ENCODE measurements at places on chromosomes 7 and 10. TPM values are rescaled to one million over a fixed set of nuclear protein-coding genes. Genes with fewer than 3 reads are reported as not detected.

GRCh38 chr7:33061282-33061937 lies 1.2 kb downstream of the NT5C3A start:
- H3K27ac ChIP-seq, result no peak overlapping the region
- H3K27me3 ChIP-seq, result no peaks in the 10 kb centered on the region
- H3K4me1 ChIP-seq, result peaks cover 30% of the 10 kb centered on the region

- no peak overlapping the region for H3K4me3 ChIP-seq
- H3K27ac ChIP-seq, result no peak overlapping the region
- no peaks in the 10 kb centered on the region for H3K36me3 ChIP-seq
- no peak for DNase-seq
- H3K4me1 ChIP-seq, result no peaks in the 10 kb centered on the region
Observed at GRCh38 chr7:8507566-8507965, 74.2 kb downstream of the NXPH1 start.

- no peaks in the 10 kb centered on the region for H3K4me1 ChIP-seq
- no peak overlapping the region for H3K27ac ChIP-seq
- no peak for DNase-seq
- no peak overlapping the region for H3K4me3 ChIP-seq
- H3K36me3 ChIP-seq, result no peaks in the 10 kb centered on the region
Observed at GRCh38 chr10:78700413-78700812, 368.4 kb upstream of the ZMIZ1 start.

DNA sequence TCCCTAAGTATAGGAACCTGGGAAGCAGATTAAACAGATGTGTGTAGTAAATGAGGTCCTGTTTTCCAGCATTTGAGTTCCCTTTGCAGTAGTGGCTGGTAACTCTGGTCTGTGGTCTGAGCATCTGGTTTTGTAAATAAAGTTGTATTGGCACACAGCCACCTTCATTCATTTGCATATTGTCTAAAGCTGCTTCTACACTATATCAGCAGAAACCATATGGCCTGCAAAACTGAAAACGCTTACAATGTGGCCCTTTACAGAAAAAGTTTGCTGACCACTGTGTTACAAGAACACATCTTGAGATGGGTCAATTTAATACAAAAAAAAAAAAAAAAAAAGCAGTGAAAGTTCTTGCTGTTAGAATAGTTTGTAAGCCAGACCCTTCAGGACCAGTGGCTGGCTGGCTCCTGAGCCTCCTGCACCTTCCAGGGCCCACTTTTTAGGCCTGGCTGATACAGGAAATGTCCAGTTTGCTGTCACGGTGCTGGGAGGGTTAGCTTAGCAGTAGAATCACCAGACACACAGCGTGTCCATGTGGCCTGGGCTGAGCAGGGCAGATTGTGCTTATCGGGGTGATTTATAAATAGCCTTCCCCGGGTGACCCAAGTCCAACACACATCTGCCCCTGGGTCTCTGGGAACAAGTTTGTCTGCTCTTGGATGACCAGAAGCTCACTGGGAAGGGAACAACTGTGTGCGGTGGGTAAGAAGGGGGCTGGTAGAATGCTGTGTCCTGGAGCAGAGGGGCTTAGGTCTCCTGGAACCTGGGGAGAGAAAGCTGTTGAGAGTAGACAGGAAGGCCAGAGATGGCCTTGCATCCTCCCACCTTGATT lies 1.4 kb downstream of the C10orf71 start:
- H3K27me3 ChIP-seq, result no peaks in the 10 kb centered on the region
- no peak overlapping the region for H3K4me3 ChIP-seq
- no peaks in the 10 kb centered on the region for H3K36me3 ChIP-seq
- peak overlapping the region; percentile 40 for H3K27ac ChIP-seq
- no peak for DNase-seq

Gene KNDC1
- total RNA-seq, result not detected

DNA sequence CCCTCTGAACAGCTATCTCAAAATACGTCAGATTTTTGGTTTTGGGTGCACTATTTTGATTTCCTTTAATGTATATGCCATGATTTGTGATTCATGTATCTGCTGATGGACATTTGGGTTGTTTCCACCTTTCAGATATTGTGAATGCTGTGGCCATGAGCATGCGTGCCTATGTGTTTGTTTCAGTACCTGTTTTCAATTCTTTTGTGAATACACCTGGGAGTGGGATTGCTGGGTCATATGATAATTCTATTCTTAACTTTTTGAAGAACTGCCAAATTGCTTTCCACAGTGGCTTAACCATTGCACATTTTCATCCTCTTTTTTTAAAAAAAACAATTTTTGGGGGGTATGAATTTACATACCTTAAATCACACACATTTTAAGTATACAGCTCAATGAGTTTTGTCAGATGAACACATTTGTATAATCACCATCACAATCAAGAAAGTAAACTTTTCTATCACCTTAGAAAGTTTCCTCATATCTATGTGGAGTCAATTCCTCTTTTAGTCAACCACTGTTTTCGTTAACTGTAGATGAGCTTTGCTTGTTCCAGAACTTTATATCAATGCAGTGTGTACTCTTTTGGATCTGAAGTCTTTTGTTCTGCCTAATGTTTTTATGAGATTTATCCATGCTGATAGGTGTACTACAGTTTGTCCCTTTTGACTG lies 36.9 kb downstream of the CYP26A1 start:
- H3K36me3 ChIP-seq, result no peaks in the 10 kb centered on the region
- H3K27me3 ChIP-seq, result no peaks in the 10 kb centered on the region
- no peak overlapping the region for H3K4me3 ChIP-seq
- H3K27ac ChIP-seq, result no peak overlapping the region

DNA sequence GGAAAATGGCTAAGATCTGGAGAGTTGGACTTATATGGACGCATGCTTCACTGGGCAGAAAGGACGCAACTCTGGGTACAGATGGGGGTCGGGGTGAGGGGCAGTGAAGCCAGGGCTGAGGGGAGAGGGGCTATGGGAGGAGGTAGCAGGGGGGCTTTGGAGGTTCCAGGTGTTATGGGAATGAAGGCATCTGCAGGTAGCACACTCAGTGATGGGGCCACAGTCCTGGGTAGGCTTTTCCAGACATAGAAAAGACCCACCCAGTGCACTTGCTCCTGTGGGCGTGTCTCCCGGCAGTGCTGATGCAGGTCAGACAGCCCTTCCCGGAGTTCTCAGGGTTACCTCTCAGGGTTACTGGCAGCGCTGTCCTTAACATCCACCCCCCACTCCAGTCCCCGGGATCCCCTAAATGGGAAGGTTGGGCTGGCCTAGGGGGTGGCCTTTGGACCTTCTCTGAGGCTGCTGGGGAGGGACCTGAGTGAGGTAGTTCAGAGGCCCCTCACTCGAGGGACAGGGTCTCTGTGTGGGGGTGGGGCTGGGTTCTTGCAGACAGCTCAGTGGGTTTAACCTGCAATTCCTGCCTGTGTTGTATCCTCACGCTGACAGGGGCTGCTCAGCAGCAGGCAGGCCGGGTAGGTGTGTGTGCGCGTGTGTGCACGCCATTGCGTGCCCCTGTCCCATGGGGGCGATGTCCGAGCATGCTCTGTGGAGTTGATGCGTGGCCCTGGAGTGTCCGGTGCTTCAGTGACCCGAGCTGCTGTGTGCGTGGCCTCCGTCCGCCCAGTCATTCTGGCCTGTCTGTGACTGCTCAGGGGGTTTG lies 6.2 kb downstream of the ZYX start:
- H3K4me3 ChIP-seq, result no peak overlapping the region
- peaks cover 29% of the 10 kb centered on the region for H3K4me1 ChIP-seq
- no peak overlapping the region for H3K27ac ChIP-seq
- H3K36me3 ChIP-seq, result no peaks in the 10 kb centered on the region
- no peaks in the 10 kb centered on the region for H3K27me3 ChIP-seq
- no peak for DNase-seq

Gene PHKG1
- 4.0 TPM for total RNA-seq

Gene PLOD3
- 47.5 TPM for total RNA-seq

GRCh38 chr10:28236591-28236990 lies 66.3 kb downstream of the MPP7 start:
- H3K4me3 ChIP-seq, result no peak overlapping the region
- DNase-seq, result no peak
- no peak overlapping the region for H3K27ac ChIP-seq
- peaks cover 2% of the 10 kb centered on the region for H3K36me3 ChIP-seq

DNA sequence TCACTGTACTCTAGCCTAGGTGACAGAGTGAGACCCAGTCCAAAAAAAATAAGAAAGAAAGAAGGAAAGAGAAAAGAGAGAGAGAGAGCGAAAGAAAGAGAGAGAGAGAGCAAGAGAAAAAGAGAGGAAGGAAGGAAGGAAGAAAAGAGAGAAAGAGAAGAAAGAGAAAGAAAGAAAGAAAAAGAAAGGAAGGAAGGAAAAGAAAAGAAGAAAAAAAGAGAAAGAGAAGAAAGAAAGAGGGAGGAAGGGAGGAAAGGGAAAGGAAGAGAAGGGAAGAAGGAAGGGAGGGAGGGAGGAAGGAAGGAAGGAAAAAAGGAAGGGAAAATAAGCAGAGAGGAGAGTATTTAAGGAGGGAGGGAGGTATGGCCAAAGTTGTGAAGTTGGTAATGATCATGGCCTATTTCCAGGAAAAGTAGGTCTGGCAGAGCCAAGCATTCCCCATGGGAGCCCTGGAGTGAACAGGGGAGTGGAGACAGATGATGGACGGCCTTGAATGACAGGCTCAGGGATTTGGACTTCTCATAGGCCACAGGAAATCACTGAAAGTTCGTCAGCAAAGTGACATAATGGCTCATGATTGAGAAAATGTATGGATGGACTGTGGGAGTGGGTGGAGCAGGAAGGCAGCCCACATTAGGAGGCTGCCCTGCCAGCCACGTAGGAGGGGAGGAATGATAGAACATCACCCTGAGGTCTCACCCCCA lies 44.8 kb upstream of the CUX1 start:
- no peak for DNase-seq
- H3K4me3 ChIP-seq, result no peak overlapping the region
- H3K4me1 ChIP-seq, result no peaks in the 10 kb centered on the region

DNA sequence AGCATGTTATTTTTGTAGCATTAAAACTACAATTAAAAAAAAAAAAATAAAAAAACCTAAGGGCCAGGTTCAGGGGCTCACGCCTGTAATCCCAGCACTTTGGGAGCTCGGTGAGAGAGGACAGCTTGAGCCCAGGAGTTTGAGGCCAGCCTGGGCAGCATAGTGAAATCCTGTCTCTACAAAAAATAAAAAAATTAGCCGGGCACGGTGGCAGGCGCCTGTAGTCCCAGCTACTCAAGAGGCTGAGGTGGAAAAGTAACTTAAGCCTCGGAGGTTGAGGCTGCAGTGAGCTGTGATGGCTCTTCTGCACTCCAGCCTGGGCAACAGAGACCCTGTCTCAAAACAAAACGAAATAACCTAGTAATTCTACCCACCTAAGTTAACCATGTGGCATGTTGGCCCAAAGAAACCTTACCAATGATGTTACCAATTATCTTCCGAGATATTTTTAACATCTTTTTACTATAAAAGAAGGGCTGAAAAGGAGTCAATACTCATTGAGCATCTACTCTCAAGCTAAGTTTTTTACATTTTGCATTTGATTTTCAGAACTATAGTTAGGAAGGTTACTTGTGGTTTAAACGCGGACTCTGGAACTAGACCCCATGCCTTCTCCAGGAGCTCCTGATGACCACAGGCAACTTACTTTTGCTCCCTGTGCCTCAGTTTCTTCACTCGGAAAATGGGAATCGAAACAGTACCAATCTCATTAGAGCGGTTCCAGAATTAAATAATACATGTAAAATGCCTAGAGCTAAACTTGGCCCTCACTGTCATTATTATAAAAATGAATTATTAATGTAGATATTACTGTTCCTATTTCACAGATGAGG lies 1.4 kb downstream of the ITGB1 start:
- peak overlapping the region; percentile 39 for H3K4me3 ChIP-seq
- H3K4me1 ChIP-seq, result peaks cover 21% of the 10 kb centered on the region
- no peak for DNase-seq
- no peak overlapping the region for H3K27ac ChIP-seq

Gene NEUROD6
- total RNA-seq, result not detected

Gene BRI3
- total RNA-seq, result 78.8 TPM

- no peak overlapping the region for H3K4me3 ChIP-seq
- no peak overlapping the region for H3K27ac ChIP-seq
- H3K36me3 ChIP-seq, result no peaks in the 10 kb centered on the region
- H3K27me3 ChIP-seq, result peaks cover 4% of the 10 kb centered on the region
- H3K4me1 ChIP-seq, result no peaks in the 10 kb centered on the region
Observed at GRCh38 chr7:76193466-76193865, 8.2 kb upstream of the SRRM3 start.

- no peaks in the 10 kb centered on the region for H3K4me1 ChIP-seq
- H3K27ac ChIP-seq, result no peak overlapping the region
- no peaks in the 10 kb centered on the region for H3K27me3 ChIP-seq
- H3K4me3 ChIP-seq, result no peak overlapping the region
- no peaks in the 10 kb centered on the region for H3K36me3 ChIP-seq
Observed at GRCh38 chr7:74063223-74063641, 20.4 kb upstream of the LIMK1 start.

Gene HNRNPF
- 161 TPM for total RNA-seq

GRCh38 chr7:43769281-43769680 lies 10.8 kb downstream of the BLVRA start:
- peaks cover 7% of the 10 kb centered on the region for H3K4me1 ChIP-seq
- no peaks in the 10 kb centered on the region for H3K27me3 ChIP-seq
- no peak overlapping the region for H3K27ac ChIP-seq
- H3K4me3 ChIP-seq, result no peak overlapping the region

Gene OR6V1
- total RNA-seq, result not detected

DNA sequence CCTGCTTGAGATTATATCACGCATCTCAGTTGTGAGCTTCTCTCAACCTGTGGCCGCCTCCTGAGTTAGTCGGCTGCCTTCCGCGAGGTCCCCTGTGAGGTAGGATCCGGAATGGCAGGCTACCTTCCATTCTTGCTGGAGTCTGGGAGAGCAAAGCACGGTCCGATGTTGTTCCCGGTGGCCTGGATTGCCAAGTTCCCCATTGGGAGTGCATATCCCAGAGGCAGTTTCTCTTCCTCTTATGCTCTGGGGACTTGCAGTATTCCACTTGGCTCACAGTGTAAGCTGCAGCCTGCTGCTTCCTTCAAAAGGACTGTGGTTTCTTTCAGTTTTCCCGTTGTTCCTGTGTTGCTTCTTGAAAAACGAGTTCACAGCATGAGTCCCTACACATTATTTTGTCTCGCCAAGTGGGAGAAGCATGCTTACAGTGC lies 225.4 kb upstream of the ZWINT start:
- no peak overlapping the region for H3K4me3 ChIP-seq
- no peaks in the 10 kb centered on the region for H3K27me3 ChIP-seq
- no peaks in the 10 kb centered on the region for H3K36me3 ChIP-seq
- no peaks in the 10 kb centered on the region for H3K4me1 ChIP-seq

Gene PNPLA8
- total RNA-seq, result 57.3 TPM

- DNase-seq, result no peak
- H3K27me3 ChIP-seq, result no peaks in the 10 kb centered on the region
- H3K36me3 ChIP-seq, result no peaks in the 10 kb centered on the region
- H3K4me1 ChIP-seq, result no peaks in the 10 kb centered on the region
- H3K27ac ChIP-seq, result no peak overlapping the region
Observed at GRCh38 chr7:137325927-137326326, 17.6 kb downstream of the PTN start.

- DNase-seq, result no peak
- H3K4me3 ChIP-seq, result no peak overlapping the region
- H3K4me1 ChIP-seq, result no peaks in the 10 kb centered on the region
- no peaks in the 10 kb centered on the region for H3K36me3 ChIP-seq
- H3K27me3 ChIP-seq, result no peaks in the 10 kb centered on the region
- H3K27ac ChIP-seq, result no peak overlapping the region
Observed at GRCh38 chr10:2047679-2048078, 310.4 kb upstream of the ADARB2 start.

GRCh38 chr7:25805027-25805687 lies 346.8 kb upstream of the NFE2L3 start:
- no peak overlapping the region for H3K27ac ChIP-seq
- no peak for DNase-seq
- no peak overlapping the region for H3K4me3 ChIP-seq
- H3K36me3 ChIP-seq, result no peaks in the 10 kb centered on the region
- H3K27me3 ChIP-seq, result peaks cover 2% of the 10 kb centered on the region
- no peaks in the 10 kb centered on the region for H3K4me1 ChIP-seq

GRCh38 chr7:117217106-117218035 lies 105.5 kb downstream of the WNT2 start:
- no peak overlapping the region for H3K4me3 ChIP-seq
- H3K4me1 ChIP-seq, result no peaks in the 10 kb centered on the region
- DNase-seq, result no peak
- H3K36me3 ChIP-seq, result no peaks in the 10 kb centered on the region
- H3K27ac ChIP-seq, result no peak overlapping the region
- no peaks in the 10 kb centered on the region for H3K27me3 ChIP-seq

Data from B cell (primary cell).